ENCODE measurements at places on chromosomes 3 and 15.

DNA sequence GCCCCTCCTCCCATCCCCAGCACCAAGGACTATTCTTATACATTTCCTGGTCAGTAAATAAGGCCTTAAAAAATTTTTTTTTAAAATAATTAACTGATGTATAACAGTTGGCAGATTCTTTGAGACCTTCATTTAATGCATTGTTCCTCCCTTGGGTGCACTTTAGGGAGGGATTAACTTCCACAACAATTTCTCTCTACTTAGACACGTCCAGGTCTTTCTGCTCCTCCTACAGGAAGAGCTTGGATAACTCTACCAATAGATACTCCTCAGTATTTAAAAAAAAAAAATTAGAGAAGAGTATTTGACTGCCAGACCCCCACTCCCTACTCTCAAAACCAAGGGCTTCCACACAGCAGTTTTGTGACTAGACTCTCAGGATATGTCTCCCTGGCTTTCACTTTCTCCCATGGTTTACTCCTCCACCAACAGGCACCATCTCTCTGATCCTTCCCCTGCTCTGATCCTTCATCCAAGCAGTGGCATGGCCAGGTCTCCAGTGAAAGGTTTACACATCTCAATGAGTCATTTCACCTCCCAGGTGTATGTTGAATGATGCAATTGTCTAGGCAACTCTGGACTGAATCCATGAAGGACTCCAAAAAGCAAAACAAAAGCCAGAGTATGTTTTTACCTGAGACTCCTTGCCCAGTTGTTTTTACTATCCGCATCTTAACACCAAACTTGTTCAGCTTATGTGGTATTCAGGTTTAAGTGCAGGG is 7.4 kb downstream of the ZIC4 start:
- no peak for DNase-seq

- no peak for DNase-seq
Measured at GRCh38 chr3:172658344-172659245, 52.3 kb downstream of the NCEH1 start.

DNA sequence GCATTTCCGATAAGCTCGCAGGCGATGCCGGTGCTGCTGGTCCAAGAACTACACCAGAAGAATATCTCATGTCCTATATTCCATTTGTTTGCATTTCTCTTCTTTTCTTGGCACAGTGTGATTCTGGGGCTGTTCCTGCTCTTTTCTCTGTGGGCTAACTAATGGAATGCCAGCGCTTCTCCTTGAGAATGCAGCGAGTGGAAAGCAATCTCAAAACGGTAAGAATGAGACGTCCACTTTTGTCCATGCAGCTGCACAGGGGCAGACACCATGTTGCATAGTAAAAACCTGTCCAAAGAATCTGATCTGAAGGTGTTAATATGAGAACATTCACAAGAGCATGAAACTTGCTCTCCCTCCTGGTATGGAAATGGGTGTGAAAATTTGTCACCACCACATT is 6.6 kb upstream of the CHRNA3 start:
- no peak for DNase-seq

DNA sequence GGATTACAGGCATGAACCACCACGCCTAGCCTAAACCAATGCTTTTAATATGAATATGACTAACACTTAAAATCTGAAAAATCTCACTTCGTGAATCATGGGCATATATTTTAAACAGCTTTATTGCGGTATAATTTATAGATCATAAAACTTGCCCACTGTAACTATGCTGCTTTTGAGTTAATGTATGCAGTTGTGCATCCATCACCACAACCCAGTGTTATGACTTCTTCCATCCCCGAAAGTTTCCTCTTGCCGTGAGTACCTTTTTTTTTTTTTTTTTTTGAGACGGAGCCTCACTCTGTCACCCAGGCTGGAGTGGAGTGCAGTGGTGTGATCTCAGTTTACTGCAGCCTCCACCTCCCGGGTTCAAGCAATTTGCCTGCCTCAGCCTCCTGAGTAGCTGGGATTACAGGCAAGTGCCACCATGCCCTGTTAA is 7.1 kb downstream of the KAT2B start:
- no peak for DNase-seq

GRCh38 chr3:69484507-69485393 is 98.9 kb upstream of the FRMD4B start:
- DNase-seq = no peak

GRCh38 chr15:73948982-73949381 is 22.7 kb downstream of the LOXL1 start:
- DNase-seq = no peak

DNA sequence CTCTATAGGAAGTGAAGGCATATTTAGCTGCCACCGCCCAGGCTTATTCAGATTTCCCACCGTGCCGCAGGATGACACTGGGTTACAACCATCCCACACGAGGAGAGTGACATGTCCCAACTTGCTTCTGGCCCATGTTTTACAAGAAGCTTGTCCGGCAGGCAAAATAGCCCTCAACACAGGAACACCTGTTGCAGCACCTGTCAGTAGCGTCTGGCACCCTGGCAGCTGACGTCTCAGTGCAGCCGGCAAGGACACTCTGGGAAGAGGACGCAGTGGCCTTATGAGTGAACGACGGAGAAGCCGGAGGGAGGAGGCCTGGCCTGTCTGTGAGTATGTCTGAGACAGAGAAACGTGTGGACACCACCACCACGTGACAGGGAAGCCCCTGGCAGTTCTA is 32.1 kb downstream of the FAM174B start:
- DNase-seq = no peak

GRCh38 chr3:123716411-123716810 is 131.6 kb upstream of the HACD2 start:
- no peak for DNase-seq

GRCh38 chr3:34891941-34892340 is 747.4 kb upstream of the ARPP21 start:
- DNase-seq = no peak

GRCh38 chr3:137300703-137301102 is 342.9 kb downstream of the IL20RB start:
- DNase-seq = no peak

DNA sequence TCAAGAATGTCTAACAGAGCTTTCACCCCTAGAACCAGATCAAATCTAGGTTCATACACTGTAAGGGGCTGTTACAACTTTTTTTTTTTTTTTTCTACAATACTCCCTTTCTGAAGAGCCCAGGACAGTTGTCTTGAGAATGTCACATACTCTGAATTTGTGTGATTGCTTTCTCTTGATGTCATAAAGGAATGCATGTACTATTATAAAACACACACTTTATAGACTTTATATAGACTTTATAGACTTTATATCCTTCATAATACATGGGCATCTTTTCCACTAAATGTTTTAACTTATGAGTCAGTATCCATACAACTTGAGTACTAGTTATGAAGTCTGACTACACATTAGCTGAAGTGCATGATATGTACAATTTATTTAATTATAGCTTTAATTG is 26.3 kb downstream of the RFX7 start:
- no peak for DNase-seq

DNA sequence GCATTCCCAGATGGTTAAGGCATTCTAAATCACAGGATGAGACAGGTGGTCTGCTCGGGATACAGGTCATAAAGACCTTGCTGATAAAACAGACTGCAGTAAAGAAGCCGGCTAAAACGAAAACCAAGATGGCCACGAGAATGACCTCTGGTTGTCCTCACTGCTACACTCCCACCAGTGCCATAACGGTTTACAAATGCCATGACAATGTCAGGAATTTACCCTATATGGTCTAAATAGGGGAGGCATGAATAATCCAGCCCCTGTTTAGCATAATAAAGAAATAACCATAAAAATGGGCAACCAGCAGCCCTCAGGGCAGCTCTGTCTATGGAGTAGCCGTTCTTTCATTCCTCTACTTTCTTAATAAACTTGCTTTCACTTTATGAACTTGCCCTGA is 151.1 kb downstream of the ZNF385D start:
- DNase-seq = no peak

- no peak for DNase-seq
Measured at GRCh38 chr3:144687862-144688261, 716.2 kb downstream of the DIPK2A start.

DNA sequence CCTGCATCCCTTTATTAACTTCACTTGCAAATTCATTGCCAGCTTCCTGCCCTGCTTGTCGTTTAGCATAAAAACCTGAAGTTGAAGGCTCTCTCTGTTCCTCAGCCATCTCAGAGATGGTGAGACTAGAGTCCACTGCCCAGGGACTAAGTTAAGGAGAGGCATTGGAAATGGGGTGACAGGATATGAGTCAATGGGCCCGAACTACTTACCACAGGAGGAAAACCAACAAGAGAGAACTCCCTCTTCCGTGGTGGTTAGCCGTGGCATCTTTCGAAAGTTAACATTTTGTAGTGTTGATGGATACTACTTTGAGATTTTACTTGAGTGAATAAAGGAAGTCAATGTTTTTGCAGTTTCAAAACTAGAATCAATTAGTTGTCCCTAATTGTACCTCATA is 65.3 kb downstream of the LRTM1 start:
- DNase-seq = no peak

GRCh38 chr3:43169987-43170386 is 64.1 kb upstream of the POMGNT2 start:
- DNase-seq = no peak

GRCh38 chr3:53227993-53228885 is 27.6 kb downstream of the TKT start:
- no peak for DNase-seq

DNA sequence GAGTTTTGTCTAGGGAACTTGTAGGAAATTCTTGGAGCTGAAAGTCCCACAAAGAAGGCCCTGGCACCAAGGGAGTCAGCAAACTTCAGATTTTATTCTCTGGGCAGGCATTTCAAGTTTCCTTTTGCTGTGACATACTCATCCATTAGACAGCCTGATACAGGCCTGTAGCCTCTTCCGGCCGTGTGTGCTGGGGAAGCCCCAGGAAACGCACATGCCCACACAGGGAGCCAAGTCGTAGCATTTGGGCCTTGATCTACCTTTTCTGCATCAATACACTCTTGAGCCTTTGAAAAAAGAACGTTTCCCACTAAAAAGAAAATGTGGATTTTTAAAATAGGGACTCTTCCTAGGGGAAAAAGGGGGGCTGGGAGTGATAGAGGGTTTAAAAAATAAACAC is 15.0 kb downstream of the TIGIT start:
- peak; percentile 63 for DNase-seq

DNA sequence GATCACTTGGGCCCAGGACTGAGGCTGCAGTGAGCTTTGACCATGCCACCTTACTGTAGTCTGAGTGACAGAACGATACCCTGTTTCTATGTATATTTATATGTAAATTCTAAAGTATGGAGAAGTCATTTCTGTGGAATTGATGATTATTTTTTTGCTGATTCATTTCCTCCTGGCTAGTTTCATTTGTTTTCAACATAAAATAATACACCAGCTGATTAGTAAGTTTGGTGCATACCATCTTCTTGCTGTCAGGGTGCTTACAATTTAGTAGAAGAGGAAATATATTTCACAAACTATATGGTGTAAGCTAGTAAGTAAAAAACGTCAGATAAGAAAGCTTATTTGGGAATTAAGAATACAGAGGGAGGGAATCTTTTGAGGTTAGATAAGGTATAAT is 36.0 kb downstream of the SLC25A26 start:
- DNase-seq = no peak

GRCh38 chr15:29534378-29534777 is 264.8 kb upstream of the NSMCE3 start:
- no peak for DNase-seq

GRCh38 chr15:87564681-87565080 is 691.9 kb downstream of the NTRK3 start:
- no peak for DNase-seq

DNA sequence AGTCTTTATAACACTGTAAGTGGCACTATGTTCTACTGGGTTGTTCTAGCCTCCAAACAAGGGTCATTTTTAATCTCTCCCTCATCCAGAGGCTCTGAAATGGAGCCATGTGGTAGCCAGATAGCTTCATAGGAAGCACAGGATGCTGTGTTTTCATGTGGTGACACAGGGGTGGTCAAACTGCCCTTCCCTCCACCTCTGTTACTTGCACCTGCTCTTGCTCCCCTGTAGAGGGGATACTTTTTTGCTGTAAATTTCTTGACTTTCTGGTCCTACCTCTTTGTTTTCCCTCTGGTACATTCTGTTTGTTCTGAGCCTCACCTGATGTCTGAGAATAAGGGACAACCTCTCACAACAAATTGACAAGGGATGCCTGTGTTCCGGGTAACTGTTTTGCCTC is 76.8 kb downstream of the EPHB1 start:
- DNase-seq = no peak

GRCh38 chr3:53880396-53881345 is 1.3 kb downstream of the ACTR8 start:
- DNase-seq = no peak

DNA sequence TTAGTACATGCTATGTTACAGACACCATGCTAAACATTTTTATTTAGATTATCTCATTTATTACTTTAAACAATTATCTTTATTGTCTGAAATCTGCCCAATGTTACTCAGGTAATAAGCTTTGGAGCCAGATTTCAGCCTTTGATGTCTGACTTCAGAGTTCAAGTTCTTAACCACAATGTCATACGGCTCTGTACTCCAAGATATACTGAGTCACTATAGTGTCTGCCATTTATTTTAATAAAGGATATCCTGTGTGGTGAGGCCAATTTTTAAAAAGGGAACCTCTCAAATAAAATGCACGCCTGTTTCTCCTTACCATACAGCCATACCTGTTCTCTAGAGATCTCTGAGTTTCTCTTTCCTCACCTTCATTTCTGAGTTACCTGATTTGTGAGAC is 193.1 kb downstream of the EPHA3 start:
- DNase-seq = no peak

DNA sequence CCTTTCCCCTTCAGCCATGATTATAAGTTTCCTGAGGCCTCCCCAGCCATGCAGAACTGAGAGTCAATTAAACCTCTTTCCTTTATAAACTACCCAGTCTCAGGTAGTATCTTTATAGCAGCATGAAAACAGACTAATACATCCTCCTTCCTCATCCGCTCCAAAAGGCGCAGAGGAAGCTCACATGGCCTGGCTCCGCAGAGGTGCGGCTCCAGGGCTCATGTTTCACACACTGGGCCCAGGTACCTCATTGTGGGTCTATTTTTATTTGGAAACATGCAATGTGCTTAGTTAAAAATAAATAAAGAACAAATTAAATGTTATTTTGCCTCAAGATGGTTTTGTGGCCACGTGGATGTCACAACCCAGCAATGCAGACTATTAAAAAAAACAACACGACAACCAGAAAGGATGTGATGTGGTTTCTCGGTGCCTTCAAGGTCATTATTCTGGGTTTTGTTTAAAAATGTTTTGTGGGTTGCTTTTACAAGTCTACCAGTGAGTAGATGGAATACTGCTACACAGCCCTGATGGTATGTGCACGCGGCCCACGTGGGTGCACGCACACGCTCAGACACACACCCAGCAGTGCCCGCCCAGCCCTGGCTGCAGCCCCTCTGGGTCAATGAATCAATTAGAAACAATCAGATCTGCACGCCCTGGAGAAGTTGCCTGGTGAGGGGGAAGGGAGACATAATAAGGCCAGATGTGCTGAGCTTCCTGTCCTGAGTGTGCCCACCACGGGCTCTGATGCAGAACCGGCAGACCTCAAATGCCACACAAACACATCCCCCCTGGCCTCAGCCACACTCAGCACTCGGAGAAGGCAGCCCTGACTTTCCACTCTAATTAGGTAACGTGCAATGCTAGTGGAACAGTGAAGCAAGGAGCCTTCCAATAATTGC is 140.1 kb downstream of the ADAMTS17 start:
- DNase-seq = no peak

GRCh38 chr3:178960181-178960580 is 111.4 kb downstream of the ZMAT3 start:
- DNase-seq = no peak

- DNase-seq = no peak
Measured at GRCh38 chr3:5191555-5192304, 4.2 kb downstream of the EDEM1 start.

All from activated effector memory CD4-positive, alpha-beta T cell treated with Interleukin-2 at 50 U/mL for 16 hours (primary cell).